SK-N-MC (cell line): ENCODE measurements at places on chromosomes 5 and 9.

GRCh38 chr5:97167435-97167834 lies 15.6 kb downstream of the RIOK2 start:
- no peak for DNase-seq

DNA sequence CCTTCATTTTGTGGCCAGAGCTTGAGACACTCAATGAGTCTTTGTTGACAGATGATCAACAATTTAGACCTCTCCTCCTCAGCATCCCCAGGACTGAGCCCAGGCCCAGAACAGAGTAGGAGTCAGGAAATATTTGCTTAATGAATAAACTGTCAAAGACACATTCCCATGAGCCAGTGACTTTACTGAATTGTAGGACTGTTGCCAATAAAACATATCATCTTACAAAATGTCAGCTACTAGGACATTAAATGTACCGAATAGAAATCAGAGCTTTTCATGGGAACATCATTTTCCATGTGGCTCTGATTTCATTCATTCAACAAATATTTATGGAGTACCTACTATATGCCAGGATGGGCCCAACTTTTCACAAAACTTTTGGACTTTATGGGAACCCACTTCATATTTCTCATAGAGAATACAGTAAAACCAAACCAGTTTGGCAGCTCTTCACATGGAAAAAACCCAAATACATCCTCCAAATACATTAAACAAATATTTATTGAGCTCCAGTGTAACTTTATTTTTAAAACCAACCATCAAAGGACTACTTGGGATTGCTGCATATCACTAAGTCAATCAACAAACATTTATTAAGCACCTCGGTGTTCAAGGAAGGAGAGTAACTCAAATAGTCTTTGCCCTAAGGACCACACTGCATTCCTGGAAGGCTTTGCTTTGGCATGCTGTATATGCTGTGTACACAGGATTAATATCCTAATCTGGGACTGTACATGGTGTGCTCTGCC lies 11.4 kb downstream of the VDAC1 start:
- DNase-seq, result no peak

DNA sequence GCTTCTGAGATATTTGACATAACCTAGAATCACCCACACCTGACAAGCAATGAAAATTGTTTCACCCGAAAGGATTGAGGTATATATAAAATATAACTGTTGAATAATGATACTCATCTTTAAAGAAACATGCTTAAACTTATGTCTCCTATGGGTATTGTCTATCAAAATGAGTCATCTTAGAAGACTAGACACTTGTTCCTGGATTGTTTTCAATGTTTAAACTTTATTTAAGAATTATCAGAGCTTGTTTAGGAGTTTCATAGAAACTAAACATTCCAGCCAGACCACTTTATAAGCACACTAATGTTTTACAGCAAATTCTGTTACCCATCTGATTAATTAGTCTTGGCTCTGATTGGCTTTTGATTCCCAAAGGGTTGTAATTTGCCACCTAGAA lies 19.6 kb downstream of the NFX1 start:
- no peak for DNase-seq

DNA sequence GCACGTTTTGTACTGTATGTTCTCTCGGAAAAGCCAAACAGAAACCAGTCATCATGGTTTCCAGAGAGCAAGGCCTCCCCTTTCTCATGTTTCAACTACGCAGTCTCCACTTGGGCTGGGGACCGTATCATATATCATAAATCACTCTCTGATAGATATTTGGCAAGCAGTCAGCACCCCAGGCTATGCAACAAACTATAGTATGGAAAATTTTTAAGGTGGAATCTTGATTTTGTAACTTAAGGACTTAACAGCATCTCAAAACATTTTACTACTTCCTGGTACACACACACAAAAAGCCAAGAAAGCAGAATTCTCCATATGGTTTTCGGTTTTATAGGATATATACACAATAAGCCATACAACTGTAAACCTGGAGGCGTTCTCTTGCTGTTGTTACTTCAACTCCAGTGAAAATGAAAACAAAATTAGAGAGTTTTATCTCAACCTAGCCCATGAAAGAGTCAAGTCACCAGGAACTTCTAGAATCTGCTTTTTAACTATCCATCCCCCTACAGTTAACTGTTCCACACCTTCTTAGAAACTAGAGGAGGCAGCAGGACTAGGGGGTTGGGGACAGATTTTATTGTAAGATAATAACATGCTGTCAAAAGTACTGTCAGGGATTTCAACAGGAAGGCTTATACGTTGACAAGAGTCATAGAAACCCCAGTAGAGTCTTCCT lies 283.4 kb downstream of the NFIB start:
- peak; percentile 99 for DNase-seq

DNA sequence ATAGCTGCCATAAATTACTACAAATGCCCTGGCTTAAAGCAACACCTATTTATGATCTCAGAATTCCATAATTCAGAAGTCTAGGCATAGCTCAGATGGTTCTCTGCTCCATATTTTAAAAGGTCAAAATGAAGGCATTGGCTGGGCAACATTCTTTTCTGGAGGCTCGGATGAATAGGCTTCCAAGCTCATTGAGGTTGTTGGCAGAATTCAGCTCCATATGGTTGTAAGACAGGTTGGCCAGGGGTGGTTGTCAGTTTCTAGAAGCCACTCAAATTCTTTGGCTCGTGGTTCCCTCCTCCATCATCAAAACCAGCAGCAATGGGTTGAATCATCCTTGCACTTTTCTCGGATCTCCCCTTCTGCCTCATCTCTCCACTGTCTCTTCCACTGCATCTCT lies 49.4 kb downstream of the TGFBR1 start:
- no peak for DNase-seq
